ENCODE measurements at places on chromosomes 13 and 19.
A peak's percentile ranks its signal among the peaks of the same experiment; 100 is the strongest.

DNA sequence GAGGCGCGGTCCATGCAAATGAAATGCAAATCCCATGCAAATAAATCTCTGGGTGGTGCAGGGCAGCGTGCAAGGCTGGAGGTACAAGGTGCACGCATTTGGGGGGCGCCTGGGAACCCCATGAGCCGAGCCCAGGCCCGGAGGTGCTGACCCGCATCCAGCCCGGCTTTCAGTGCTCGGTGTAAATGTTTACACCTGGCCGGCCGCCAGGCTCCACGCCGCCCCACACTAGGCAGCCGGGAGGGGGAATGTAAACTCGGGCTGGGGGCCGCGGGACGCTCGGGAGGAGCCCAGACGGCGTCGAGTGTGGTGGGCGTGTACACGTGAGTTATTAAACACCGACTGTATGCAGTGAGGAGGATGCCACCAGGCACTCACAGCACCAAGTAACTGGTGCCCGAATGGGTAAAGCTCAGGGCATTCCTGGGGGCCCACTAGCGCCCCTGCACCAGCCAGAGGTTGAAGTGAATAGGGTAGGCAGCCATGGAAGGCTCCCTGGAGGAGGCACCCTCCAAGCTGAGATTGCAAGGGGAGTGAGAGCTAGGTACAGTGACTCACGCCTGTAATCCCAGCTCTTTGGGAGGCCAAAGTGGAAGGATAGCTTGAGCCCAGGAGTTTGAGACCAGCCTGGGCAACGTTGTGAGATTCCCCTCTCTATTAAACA lies 17.2 kb downstream of the FUT6 start:
- DNase-seq: no peak

DNA sequence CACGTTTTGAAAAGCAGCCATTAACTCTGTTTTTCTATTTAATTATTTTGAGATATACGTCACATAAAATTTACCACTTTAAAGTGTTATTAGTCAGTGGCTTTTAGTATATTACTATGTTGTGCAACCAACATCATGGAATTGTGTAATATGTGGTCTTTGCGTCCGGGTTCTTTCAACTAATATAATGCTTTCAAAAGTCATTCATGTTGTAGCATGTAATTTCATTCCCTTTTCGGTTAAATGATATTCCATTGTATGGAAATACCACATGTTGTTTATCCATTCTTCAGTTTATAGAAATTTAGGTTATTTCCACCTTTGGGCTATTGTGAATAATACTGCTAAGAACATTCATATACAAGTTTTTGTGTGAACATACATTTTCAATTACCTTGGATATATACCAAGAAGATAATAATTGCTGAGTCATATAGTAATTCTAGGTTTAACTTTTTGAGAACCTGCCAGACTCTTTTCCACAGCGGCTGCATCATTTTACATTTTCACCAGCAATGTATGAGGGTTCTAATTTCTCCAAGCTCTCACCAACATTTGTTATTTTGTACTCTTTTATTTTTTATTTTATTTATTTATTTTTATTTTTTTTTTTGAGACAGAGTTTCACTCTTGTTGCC lies 28.1 kb upstream of the CLDN10 start:
- DNase-seq: no peak

DNA sequence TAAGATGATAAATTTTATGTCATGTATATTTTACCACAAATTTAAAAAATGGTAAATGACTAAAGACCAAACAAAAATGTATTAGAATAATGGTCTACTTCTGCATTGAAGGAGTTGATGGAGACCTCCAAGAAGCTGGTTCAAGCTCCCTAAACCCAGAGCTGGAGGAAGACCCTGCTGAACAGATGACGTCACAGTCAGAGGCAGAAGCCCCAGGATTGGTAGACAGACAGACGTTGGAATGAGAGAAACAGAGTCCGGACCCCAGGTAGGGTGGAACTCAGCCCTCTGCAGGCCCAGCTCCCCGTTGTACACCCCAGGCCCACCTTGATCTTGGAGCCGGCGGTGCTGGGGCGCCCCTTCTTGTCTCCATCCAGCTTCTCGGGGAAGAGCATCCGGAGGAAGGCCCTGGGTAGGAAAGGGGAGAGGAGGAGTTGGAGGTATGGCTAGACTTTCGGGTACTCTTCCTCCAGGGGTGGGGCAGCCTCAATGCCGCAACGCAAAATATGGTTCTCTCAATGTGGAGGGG lies 25.7 kb upstream of the ZNF414 start:
- no peak for DNase-seq

GRCh38 chr13:48155848-48156247 lies 60.9 kb upstream of the MED4 start:
- peak; percentile 47 for DNase-seq

GRCh38 chr13:42732073-42732472 lies 49.3 kb upstream of the FAM216B start:
- no peak for DNase-seq

DNA sequence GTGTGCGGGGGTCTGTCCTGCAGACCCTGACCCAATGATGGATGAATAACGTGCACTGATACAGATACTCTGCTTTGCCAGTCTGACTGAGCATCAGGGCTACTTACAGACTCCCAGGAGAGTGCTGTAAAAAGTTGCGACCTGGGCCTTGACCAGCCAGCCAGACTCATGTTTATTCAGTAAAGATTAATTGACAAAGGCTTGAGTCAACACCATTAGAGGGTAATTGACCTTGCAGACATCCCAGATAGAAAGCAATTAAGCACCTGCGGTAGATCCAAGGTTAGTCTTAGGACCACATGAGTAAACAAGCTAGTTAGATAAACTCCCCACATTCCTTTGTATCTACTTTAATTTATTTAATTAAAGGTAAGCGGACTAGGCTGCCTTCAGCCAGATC lies 10.4 kb downstream of the NUDT19 start:
- no peak for DNase-seq

- DNase-seq: no peak
Measured at GRCh38 chr19:40320558-40320935, 27.6 kb downstream of the C19orf47 start.

- DNase-seq: no peak
Measured at GRCh38 chr19:2717638-2718541, 3.3 kb downstream of the DIRAS1 start.

- no peak for DNase-seq
Measured at GRCh38 chr13:111265701-111266035, 54.8 kb upstream of the TEX29 start.

DNA sequence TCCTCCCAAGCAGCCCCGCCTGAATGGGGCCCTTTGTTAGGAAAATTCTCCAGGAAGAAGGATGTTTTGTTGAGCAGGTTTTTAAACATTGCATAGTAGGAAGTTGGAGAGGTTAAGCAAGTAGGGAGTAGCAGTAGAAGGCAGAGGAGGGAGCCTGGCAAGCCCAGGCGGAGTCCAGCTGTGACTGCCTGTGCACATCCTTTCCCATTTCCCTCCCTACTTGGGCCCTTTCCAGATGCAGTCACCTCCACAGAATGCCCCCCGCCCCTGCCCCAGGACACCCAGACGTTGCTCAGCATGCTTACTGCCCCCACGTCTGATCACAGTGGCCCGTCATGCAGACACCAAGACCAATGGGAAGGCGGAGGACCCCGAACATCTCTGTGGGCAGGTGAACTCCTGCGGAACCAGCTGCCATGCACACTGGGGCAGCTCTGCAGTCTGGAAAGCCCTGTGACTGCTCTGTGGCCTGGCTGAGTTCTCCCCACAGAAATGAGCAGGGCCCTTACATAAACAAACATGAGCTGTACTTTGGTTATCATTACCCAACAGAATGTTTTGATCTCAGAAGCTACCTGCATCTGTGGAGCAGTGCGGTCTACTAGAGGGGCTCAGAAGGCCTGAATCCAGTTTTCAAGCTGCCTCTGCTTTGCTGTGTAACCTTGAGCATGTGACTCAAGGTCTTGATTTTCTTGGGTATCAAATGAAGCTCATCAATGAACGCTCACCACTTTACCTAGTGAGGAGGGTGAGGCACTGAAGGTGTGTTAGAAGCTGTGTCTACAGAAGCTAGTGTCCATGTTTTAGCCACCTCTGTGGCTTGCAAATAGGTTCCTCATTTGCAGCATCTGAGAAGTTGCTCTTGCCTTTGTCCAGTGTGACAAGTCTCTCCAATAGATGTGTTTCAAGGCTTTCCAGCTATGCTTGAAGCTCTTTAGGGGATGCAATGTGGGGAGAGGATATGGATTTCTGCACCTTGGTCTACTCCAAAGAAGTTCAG lies 84.2 kb downstream of the TNFRSF19 start:
- DNase-seq: no peak

GRCh38 chr19:36797786-36798108 lies 25.1 kb upstream of the ZNF850 start:
- DNase-seq: no peak

GRCh38 chr19:49593233-49594113 lies 2.5 kb downstream of the PRR12 start:
- peak; percentile 95 for DNase-seq

GRCh38 chr13:40306817-40307216 lies 359.6 kb downstream of the FOXO1 start:
- DNase-seq: no peak

GRCh38 chr13:36848199-36848982 lies 29.4 kb downstream of the RFXAP start:
- DNase-seq: no peak

DNA sequence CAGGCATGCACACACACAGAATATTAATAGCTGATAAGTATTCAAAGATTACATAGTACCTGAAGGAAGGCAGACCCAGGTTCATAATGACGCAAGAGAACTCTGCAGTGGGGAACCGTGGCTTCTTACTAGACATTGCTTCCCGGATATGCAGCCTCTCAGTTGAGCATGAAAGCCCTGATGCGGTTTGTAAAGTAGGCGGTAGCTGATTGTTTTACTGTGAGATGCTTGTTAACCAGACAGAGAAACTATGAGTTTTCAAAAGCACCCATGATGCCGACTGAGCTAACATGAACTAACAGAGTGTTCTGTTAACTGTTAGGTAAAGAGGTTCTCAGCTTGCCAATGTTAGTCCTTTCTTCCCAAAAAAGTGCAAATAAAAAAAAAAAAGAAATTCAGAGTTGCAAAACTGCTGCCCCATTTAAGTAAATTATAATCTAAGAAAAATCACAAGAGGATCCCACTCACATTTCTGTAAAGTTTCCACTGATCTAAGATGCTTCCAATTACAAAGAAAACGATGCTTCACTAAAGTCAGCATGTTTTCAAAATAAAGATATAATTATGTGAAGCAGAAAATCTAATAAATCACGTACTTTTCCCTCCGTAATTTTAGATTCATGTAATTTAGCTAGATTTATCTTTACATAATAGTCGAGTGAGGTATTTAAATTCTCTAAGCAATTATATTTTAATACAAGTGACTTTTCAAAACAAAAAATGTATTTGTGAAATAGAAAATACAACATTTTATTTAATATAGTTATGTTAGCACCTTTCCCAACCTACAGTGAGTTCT lies 2.2 kb downstream of the FLT1 start:
- peak; percentile 49 for DNase-seq

DNA sequence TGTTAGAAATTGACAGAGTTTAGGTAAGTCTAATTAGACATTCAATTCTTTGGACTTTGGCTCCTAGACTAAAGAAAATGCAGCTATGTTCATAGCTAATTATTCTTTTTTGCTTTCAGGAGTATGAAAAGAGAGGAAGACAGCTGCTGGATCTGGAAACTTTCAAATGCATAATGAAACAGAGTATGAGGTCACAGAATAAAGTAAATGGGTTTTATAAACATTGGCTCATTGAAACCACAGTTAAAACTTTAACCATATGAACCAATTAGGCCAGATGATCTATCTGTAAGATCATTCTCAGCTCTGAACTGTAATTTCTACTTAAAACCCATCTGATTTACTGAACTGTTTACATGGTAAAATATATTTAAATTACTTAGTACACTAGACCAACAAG lies 82.7 kb downstream of the TEX26 start:
- DNase-seq: no peak

DNA sequence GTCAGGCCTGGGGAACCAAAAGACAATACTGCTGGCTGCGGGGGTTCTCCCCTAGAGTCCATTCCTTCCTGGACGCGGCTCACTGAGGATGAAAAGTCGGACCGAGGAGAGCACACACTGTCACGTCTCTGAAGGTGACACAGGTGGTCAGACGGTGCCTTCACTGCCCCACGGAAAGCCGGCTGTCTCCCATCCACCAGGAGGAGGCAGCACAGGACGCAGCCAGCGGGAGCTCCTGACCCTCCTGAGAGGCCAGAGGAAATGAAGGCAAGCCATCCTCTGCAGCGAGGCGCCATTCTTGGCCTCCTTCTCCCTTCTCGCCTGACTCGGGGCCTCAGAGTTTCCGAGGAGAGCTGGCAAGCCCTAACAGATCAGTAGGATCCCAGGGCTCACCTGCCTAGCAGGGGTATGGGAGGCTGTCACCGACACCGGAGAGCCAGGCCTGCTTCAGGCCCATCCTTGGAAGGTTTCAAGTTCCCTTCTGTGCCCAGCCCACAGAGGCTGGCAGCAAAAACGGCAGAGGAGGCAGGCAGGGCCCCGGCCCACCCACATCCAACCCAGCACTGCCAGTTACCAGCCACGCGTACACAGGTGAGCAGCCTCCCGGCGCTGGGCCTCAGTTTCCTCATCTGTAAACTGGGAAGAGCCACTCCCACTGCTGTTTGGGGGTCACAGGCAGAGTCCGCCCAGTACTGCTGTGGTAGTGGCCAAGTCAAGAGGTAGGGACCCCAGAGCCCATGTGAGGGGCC lies 4.5 kb downstream of the REXO1 start:
- no peak for DNase-seq

- no peak for DNase-seq
Measured at GRCh38 chr13:20006206-20006605, 47.7 kb downstream of the ZMYM2 start.

DNA sequence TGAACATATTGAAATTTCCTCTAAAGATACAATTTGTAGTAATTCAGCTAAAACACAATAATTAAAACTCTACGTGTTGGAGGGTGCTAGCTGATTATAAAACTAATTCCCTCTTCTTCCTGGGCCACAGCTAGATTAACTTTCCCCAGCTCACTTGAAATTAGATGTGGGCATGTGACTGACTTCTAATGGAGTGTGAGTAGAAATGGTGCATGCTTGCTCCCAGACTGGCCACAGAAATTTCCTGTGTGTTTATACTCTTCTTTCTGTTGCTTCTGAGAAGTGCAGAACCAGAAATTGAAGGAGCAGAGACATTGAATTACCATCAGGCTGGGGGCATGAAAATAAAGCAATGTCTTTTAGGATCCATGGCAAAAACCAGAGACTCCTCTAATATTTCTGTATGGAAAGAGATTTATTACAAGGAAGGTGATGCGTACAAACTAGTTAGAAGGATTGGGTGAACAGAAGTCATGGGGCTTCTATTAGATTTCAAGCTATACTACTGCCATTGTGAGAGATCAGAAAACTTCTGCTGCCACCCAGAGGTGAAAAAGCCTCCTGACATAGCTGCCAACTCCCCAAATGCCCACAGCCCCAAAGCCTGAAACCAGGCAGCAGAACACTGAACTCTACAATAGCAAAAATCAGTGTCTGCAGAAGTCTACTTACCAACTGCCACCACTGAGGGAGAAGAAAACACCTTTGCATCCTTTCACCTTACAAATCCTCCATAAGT lies 379.2 kb upstream of the MIR17HG start:
- DNase-seq: no peak

- DNase-seq: peak; percentile 83
Measured at GRCh38 chr19:3359015-3359918, 7.1 kb upstream of the NFIC start.
